ENCODE measurements at places on chromosomes 11 and 22.

GRCh38 chr22:50047346-50047745 lies 10.8 kb downstream of the TTLL8 start:
- no peak for DNase-seq

- no peak for DNase-seq
Measured at GRCh38 chr22:24510637-24511625, 15.8 kb downstream of the UPB1 start.

- DNase-seq = peak; percentile 69
Measured at GRCh38 chr11:34243600-34244464, 114.0 kb downstream of the ABTB2 start.

DNA sequence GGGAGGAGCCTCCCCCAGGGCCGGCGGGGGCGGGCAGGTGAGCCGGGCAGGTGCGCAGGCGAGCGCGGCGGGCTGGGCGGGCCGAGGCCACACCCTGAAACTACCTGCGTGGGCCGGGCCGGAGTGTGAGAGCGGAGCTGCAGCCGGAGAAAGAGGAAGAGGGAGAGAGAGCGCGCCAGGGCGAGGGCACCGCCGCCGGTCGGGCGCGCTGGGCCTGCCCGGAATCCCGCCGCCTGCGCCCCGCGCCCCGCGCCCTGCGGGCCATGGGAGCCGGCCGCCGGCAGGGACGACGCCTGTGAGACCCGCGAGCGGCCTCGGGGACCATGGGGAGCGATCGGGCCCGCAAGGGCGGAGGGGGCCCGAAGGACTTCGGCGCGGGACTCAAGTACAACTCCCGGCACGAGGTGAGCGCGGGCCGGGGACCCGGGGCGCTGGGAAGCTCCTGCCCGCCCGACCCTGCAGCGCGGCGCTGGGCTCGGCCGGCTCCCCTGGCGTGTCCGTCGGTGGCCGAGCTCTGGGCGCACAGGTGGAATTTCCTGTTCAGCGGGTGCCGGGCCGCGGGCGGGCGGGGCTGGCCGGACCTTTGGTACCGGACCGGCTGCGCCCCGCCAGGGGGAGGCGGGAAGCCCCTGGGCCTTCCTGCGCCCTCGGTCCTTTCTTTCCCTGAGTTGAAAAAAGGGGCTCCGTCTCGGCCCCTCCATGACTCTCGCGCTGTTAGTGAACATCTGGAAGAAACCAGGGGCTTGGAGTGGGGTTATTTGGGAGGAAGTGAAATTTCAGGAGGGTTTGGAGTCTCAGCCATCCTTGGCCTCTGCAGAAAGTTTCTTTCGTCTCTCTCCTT lies at the start of gene ST14:
Gene ST14, plus strand, starts transcription at position 126 of the 841 bp plus-strand sequence. Its CDS starts 198 bp downstream, at position 324.
- peak; percentile 83 for DNase-seq

DNA sequence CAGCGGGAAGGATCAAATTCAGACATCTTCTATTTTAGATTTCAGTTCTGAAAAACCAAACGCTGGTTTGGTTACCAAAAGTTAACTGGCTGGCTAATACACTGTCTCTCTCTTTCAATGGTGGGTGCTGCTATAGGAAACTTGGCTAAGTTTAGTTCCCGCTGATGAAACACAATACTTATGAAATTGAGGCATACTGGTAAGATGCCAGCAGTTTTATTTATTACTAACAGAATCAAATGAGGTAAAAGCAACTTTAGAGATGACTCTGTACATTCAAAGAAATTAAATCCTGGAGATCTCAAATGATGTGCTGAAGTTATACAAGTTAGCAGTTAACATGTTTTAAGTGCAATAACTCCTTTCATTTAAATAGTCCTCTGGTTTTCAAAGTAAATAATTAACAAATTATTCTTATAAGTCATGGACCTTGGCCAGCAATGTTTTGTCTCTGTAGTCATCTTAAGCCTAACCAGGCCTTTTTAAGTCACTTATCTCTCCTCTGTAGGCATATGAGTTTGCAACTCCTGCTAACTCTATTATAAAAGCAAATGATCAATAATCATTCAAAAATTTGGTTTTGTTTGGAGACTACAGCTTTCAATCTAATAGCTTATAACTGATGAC lies 54.8 kb downstream of the PAK1 start:
- no peak for DNase-seq
